ENCODE measurements at places on chromosomes 5 and 9.

DNA sequence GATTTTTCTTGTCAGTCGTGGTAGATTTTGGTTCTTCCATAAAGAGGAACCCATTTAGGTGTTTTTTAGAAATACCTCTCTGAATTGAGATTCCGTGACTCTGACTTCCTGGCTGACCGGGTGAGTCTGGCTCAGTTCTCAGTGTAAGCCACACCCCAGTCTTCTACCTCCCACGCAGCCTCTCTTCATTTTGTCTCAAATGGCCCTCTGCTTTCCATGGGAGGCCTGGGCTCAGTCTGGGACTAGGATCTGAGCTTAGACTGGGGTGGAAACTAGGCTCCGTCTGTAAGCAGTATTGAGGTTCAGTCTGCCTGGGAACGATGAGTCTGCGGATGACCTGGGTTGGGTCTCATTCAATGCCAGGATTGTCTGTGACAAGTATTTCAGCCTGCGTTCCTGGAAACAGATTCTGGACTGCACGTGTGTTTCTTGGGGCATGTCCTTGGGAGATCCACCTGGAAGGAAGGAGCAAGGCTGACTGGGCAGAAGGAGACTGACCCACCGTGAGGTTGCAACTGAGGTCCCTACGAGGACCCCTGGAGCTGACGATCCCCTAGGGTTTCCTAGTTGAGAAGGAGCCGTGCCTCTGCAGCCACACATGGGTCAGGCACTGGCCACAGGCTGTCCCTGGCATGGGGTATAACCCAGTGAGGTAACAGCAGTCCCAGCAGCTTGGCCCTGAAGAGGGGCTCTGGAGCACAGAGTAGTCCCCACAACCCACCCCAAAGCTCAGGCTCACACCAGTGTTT, 12.4 kb upstream of the CRB2 start:
- DNase-seq, result no peak

DNA sequence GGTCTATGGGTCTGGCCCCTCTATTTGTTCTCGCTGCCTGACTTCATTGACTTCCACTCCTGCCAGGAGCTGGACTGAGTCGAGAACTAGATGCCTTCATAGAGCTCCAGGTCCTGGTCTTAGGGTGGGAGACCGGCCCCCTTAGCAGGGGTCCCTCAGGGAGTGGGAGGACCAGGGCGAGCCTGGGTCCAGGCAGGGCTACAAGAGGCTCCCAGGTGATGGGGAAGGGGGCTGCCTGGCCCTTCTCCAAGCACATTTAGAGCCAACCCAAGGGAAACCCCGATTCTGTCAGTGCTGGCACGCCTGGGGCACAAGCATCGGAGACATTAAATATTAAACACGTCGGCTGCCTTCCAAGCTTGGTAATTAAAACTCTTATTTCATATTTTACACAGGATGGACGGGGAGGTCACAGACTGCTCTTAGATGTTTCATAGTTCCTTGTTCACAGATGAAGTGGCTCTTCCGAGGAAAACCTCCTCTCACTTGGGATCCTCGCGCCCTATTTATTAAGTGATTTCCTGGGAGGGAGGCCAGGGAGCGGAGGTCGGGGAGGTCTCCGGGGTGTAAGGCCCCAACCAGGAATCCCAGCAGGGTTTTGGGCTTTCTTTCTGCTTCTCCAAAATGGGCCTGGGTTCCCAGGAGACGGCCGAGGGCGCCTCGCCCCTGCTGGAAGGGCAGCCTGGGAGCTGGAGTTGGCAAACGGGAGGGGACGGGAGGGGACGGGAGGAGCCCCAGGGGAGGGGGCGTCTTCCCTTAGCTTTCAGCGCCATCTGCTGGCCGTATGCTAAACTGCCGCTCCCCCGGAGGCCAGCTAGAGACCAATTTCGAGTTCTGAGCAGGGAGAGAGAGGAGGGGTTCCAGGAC, 23.4 kb upstream of the ZBTB43 start:
- peak; percentile 81 for DNase-seq

DNA sequence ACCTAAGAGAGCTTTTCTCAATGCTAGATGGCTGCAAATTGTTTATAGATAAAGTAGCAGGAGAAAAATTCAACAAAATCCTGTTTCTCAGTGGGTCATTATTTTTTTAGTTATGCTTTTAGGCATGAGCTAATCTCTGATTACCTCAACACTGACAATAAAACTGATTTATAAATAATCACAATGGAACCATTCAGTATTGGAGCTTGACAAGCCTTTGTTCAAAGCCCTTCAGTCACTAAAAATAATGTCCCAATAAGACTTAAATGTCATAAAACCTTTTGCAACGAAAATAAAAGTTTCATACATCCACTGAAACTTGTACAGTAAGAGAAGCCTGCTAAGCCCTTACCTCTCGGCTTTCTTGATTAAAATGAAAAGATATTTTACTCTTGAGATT, 27.2 kb downstream of the PTPDC1 start:
- no peak for DNase-seq

GRCh38 chr9:16307626-16308195, 562.8 kb downstream of the BNC2 start:
- no peak for DNase-seq

- DNase-seq, result no peak
These were observed 624.2 kb upstream of the ZNF608 start for GRCh38 chr5:125370461-125371205.

GRCh38 chr9:13485068-13485596, 205.6 kb upstream of the MPDZ start:
- DNase-seq, result no peak

GRCh38 chr5:2902742-2903297, 151.3 kb upstream of the IRX2 start:
- no peak for DNase-seq

GRCh38 chr5:172004824-172005237, 1.6 kb downstream of the FBXW11 start:
- DNase-seq, result no peak

GRCh38 chr5:65012301-65012892, 243.7 kb downstream of the CWC27 start:
- DNase-seq, result no peak

GRCh38 chr5:11814373-11814772, 89.9 kb downstream of the CTNND2 start:
- DNase-seq, result no peak

GRCh38 chr9:14029806-14030374, 284.1 kb downstream of the NFIB start:
- no peak for DNase-seq

GRCh38 chr5:119275146-119275545, 80.7 kb upstream of the TNFAIP8 start:
- DNase-seq, result no peak

- DNase-seq, result no peak
These were observed 467.0 kb downstream of the CDH10 start for GRCh38 chr5:24177821-24178220.

DNA sequence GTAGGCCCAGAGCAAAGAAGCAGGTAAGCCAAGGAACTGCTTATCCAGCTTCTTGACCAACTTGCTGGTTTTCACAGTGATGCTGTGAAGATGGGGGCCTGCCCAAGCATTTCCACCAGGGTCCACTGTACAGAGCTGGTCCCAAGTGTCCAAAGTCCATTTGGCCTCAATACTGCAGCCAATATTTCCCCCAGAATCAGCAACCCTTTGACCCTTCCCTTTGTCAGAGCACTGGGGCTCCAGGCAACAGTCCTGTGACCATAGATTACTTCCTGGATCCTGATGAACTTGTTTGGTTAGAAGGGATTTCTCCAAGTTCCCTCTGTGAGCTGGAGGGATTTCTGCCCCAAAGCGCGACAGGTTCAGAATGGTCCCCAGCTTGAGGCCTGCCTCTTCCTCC, 26.3 kb downstream of the FAXDC2 start:
- no peak for DNase-seq

DNA sequence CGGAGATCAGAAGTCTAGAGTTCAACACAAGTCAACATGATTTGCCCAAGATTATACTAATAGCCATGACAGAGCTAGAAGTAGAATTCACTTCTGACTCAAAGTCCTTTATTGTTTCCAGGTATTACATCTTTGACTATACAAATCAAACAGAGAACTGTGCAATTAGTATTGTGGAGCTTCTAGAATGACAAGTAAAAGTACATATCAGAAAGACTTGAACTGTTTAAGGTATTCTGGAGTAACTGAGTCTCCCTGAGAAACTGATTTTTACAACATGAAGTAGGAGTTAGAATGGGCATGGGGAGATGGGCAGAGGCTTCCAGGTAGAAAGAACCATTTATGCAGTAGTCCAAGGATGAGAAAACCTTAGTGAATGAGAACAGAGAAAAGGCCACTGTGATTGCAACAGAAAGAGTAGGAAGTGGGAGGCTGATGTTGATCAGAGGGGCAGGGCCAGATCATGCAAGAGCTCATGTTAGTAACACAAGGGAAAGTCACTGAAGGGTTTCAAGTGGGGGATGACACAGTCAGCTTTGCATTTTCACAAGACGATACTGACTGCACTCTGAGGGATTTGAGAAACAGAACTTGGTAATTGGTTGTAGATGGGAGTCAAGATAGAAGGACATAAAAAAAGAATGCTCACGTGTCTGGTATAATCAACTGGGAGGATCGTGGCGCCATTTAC, 280.7 kb downstream of the RFX3 start:
- no peak for DNase-seq

DNA sequence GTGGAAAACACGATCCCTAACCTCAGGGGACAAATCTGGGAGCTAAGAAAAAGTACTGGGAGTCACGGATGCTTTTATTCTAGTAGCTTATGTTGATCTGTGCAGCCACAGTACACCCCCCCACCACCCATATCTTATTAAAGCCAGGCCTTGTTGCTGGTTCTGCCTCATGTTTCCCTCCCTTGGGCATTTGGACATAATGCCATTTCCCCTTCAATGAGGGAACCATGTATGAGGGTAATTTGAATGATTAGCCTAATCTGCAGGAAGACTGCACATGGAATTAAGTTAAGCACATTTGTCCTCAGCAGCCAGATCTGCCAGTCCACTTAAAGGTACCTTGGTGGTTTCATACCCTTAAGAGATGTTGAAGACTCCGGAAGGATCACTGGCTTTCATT, 102.0 kb downstream of the ARHGAP26 start:
- no peak for DNase-seq

DNA sequence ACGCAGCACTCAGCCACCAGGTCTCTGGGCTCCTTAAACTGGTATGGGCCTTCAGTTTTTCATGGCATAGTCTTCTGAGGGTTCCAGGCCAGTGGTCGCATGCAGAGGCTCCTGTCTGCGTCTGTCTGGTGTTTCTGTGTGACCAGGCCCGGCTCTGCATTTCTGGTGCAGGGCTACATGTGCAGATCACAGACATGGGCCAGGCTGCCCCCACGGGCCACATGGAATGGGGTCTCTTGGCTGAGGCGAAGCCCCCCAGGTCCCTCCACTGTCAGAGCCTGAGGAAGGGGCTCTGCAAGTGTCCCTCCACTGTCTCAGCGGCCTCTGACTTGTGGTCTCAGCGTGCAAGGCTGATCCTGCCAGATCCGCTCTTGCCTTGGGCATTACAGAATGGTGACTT, 15.6 kb upstream of the CARD19 start:
- no peak for DNase-seq

- DNase-seq, result no peak
These were observed 363 bp downstream of the ZNF454 start for GRCh38 chr5:178941361-178941760.

DNA sequence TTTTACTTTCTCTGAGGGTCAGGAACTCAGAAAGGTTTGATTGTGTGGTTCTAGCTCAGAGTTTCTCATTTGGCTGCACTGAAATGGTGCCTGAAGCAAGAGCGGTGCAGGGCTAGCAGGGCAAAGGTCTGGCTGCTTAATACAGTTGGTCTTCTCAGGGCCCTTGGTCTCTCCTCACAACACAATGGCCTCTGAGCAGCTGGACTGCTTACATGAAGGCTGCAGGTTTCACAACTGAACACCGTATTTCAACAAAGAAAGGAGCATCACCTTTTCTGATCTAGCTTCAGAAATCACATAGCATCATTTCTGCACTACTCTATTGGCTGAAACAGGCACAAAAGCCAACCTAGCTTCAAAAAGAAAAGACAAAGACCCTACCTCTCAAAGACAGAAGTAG, 122.2 kb downstream of the MLLT3 start:
- no peak for DNase-seq

DNA sequence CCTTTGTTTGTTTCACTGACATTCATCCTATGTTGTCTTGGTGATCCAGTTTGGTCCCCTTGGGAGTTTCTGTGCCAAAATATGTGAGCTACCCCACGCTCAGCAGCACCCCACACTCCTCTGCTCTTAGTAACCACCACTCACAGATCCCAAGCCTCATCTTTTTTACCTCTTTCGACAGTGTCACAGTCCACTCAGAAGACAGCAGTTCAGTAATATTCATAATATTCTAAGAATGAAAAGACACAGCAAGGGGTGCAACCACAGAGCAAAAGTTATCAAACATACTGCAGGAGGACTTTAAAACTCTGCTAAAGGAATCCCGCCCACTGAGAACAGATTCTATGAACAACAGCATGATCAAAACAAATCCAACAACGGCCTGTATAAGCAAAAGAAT, 28.2 kb downstream of the RNF130 start:
- DNase-seq, result no peak

GRCh38 chr5:180974612-180975315, 13.9 kb upstream of the BTNL3 start:
- DNase-seq, result no peak

- DNase-seq, result no peak
These were observed 31.0 kb downstream of the ABLIM3 start for GRCh38 chr5:149172261-149172660.

- DNase-seq, result no peak
These were observed 293.9 kb upstream of the RIOK2 start for GRCh38 chr5:97476852-97477534.

- DNase-seq, result no peak
These were observed 42.9 kb downstream of the ADGRV1 start for GRCh38 chr5:90601468-90601867.

- no peak for DNase-seq
These were observed 482.2 kb upstream of the PAPPA start for GRCh38 chr9:115671236-115671962.

- no peak for DNase-seq
These were observed 359.5 kb downstream of the TMEM167A start for GRCh38 chr5:82717738-82718137.

DNA sequence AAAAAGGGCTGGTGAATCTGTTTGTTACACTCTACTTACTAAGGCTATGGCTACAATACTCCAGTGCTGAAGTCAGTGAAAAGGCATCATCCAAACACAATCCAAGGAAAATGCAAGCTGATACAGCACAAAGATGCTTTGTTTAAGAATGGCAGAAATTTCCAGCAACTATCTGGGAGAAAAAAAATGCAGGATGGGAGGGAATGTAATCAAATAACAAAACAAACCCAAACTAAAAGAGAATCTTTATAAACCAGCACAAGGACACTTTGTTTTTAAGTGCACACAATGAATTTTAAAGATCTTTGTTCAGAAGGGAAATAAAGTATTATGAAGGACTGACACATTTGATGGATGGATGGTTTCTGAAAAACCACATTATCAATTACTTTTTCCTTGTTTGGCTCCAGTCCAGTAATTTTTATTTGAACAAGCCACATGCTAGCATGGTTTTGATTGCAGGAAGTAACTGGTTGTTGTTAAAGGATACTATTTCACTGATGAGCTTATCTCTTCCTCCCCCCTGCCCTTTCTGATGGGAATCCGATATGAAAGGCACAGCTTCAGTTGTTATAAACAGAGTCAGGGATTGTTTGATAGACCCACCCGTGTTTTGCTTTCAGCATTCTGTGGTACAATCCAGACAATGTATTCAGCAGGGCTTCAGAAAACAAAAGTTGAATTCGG, 12.1 kb upstream of the TLE4 start:
- DNase-seq, result no peak

- DNase-seq, result no peak
These were observed 11.7 kb upstream of the NSMF start for GRCh38 chr9:137470785-137471184.

GRCh38 chr9:90991953-90992352, 190.3 kb downstream of the SYK start:
- no peak for DNase-seq

Measured in stimulated activated CD4-positive, alpha-beta T cell treated with anti-CD3 and anti-CD28 coated beads, Interleukin-15, amount 100 ng/mL, for 1 hour (primary cell).